CD4-positive, alpha-beta T cell treated with Interleukin-1 beta for 1 hour (primary cell): ENCODE measurements at places on chromosomes 4 and X.

DNA sequence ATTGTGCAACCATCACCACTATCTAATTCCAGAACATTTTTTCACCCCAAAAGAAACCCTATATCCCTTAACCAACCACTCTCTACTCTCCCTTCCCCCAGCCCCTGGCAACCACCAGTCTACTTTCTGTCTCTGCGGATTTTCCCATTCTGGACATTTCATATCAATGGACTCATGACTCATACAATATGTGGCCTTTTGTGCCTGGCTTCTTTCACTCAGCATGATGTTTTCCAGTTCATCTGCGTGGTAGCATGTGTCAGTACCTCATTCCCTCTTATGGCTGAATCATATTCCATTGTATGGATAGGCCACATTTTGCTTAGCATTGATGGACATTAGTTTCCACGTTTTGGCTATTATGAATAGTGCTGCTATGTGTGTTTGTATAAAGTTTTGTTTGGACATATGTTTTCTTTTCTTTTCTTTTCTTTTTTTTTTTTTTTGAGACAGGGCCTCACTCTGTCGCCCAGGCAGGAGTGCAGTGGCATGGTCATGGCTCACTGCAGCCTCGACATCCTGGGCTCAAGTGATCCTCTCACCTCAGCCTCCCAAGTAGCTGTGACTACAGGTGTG is 335.4 kb downstream of the BCOR start:
- DNase-seq, result no peak

DNA sequence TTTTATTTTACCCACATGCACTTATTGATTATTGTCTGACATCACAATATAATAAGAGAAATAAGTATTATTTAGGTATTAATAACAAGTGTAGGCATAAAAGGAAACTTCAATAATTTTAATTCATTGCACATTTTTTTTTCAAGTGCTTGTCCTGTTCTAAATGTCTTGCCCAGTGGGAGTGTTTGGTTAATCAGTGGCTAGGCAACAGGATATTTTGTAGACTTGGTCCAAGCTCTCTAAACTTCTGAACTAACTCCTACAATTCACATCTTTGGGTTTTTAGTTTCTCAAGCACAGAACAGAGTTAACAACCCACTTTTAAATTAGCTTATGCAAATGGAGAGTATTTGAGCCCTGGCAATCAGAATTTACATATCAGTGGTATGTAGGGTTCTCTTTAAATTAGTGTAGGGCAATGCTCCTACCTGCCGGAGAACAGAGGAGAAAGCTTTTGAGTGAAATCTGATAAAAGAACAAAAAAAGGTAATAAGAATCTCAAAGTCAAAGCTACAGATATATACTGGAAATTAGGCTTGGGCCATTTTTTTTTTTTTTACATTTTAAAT is 353.5 kb downstream of the ADGRL3 start:
- DNase-seq, result no peak

GRCh38 chr4:40990899-40991265 is 223.5 kb downstream of the APBB2 start:
- no peak for DNase-seq

DNA sequence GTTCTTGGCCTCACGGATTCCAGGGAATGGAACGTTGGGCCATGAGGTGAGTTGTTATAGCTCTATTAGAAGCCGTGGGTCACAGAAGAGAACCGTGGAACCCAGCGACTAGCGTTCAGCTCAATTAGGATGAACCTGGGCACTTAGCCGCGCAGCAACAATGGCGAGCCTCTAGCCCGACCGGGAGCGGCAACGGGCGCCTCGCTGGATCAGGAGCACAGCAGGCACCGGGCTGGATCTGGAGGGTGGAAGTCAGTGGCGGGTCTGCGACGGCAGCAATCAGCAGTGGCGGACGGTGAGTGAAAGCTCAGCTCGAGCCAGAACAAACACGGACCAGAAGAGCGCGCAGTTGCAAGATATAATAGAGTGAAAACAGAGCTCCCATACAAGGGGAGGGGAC is 34.2 kb downstream of the AGA start:
- no peak for DNase-seq

- peak; percentile 74 for DNase-seq
Measured at GRCh38 chr4:242121-242848, 63.0 kb downstream of the ZNF732 start.

DNA sequence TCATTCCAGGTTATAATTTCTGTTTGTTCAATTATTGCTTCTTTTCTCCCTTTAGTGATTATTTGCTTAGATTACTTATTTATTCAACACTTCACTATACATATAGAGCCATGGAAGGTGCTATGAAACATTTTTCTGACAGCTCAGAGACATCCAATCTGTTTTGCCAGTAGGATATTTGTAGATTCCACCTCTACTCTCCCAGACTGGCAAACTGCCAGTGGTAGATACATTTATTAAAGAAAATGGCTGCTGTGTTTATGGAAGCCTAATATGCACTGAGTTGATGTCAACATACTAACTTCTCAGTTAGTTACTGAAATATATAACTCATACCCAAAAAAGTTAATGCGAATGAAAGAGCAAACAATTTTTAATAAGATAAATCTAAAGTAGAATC is 348.6 kb downstream of the TRAM1L1 start:
- no peak for DNase-seq

DNA sequence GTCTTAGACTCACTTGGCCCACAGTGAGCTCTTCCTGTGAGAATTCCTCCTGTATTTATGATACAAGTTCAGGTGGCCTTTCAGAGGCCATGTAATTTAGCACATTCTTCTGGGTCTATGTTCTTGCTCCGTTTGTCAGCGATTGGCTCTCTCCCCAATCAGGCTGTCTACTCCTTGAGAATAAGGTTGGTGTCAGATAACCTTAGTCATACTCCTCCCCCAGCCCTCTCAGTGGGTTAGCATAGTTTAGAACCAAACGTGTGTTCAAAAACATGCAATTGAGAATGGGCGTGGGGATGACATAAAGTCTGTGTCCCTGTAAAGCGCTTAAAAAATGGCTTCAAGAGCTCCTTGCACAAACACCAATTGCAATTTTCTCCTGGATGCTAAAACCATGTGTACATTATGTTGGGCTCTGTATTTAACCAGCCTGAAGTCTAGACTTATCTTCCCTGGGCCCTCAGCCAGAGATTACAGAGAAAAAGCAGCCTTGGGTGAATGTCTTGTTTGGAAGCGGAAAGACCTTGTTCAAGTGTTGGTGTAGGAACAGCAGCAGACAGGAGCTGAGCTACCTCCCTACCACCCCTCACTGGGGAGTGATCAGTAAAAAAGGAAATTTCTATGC is 9.9 kb upstream of the CT47C1 start:
- DNase-seq, result no peak

GRCh38 chr4:4395849-4396627 is 9.1 kb downstream of the NSG1 start:
- no peak for DNase-seq

- DNase-seq, result no peak
Measured at GRCh38 chr4:8308144-8308543, 38.6 kb downstream of the HTRA3 start.

DNA sequence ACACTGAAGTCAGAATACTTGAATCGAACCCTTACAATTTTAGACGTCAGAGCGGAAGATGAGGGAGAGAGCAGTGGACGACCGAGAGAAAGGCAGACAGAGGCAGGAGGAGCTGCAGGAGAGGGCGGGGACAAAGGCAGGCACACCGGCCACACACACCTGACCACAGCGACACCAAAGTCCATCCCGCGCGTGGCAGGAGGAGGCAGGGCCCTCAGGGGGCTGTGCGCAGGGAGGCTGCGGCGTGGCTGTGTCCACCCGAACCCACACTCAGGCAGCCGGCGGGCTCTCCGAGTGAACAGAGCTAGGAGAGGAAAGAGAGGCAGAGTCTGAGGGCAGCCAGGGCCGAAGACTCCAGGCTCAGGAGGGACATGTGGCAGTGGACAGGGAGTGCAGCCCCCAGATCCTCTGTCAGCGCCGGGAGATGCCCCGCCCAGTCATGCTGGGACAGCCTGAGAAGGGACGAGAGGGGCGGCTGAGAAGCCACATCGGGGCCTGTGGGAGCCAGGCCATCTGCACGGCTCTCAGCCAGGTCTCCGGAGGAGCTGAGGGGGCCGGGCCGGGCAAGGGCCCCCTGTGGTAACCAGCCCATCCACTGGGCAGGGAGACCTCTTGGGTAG is 20.1 kb downstream of the GAK start:
- DNase-seq, result no peak

DNA sequence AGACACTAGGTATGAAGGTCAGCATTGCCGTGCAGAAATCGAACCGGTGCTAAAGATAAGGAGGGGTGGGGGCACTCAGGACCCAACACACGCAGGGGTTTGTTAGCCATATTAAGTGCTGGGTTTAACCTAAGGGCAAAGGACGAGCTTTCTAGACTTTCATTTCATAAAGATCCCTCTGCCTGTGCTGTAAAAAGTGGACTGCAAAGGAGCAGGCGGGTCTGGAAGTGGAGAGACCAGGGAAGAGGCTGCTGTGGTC is 1.3 kb downstream of the CASP3 start:
- DNase-seq, result no peak
